ENCODE measurements at places on chromosomes 16 and 17.
A peak's percentile ranks its signal among the peaks of the same experiment; 100 is the strongest.

GRCh38 chr17:59848778-59849177 is 44.0 kb downstream of the TUBD1 start:
- DNase-seq = peak; percentile 80

- no peak for DNase-seq
These were observed 121.1 kb downstream of the SPACA3 start for GRCh38 chr17:33112763-33113162.

GRCh38 chr17:18261146-18261515 is 669 bp downstream of the MIEF2 start:
- DNase-seq = peak; percentile 59

DNA sequence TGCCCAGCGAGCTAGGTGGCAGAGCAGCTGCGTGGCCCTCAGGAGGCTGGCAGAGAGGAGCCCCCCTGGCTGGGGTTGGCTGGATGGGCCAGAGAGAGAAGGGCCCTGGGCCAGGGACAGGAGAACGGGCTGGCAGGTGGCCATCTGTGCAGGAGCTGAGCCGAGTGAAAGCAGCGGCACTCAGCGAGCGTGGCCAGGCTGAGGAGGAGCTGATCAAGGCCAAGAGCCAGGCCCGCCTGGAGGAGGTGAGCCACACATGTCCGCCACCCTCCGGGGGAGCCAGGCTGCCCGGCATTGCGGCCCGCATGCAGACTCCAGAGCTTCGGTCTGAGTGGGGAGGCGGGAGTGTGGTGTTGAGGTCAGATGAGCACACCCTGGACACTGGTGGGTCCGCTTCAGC is 2.1 kb upstream of the RAC3 start:
- no peak for DNase-seq

DNA sequence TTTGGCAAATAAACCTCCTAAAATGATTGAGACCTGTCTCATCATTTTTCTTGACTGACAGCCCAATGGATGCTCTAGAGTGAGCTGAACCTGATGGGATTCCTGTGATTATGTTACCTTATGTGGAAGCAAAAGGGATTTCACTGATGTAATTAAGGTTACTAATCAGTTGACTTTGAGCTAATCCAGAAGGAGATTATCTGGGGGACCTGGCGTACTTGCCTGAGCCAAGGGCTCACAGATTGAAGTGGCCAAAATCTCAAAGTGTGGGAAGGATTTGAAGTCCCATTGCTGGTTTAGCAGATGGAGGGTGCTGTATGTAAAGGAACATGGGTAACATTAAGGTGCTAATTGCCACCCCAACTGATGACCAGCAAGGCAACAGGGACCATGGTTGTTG is 214.0 kb downstream of the CPPED1 start:
- DNase-seq = no peak

GRCh38 chr17:18225642-18226283 is 328 bp downstream of the LLGL1 start:
- DNase-seq = peak; percentile 15
